ENCODE measurements at places on chromosomes 12 and 14. TPM values are rescaled to one million over a fixed set of nuclear protein-coding genes. Genes with fewer than 3 reads are reported as not detected.

DNA sequence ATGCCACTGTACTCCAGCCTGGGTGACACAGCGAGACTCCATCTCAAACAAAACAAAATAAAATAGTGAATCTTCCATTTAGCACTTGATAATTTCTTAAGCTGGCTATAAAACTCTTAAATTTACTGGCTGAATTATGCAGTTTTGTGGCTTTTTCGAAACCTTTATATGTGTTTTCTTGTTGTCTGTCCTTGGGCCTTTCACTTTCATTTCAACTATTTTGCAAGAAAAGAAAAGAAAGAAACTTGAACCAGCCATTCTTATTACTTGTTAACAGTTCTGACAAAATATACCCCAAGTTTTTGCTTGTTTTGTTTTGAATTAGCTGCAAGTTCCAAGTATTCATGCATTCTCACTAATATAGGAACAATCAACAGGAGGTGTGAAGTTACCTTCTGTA lies 42.8 kb downstream of the PRICKLE1 start:
- DNase-seq = no peak
- H3K4me3 ChIP-seq = no peak overlapping the region
- H3K27ac ChIP-seq = no peak overlapping the region
- H3K36me3 ChIP-seq = no peaks in the 10 kb centered on the region

Gene COCH
- 72.1 TPM for polyA plus RNA-seq

GRCh38 chr12:42757624-42758119 lies 168.1 kb upstream of the PRICKLE1 start:
- H3K36me3 ChIP-seq = no peaks in the 10 kb centered on the region
- no peaks in the 10 kb centered on the region for H3K4me1 ChIP-seq
- no peak overlapping the region for H3K4me3 ChIP-seq
- H3K27me3 ChIP-seq = no peaks in the 10 kb centered on the region
- DNase-seq = no peak
- no peak overlapping the region for H3K27ac ChIP-seq

Gene TMEM120B
- polyA plus RNA-seq = 12.2 TPM

DNA sequence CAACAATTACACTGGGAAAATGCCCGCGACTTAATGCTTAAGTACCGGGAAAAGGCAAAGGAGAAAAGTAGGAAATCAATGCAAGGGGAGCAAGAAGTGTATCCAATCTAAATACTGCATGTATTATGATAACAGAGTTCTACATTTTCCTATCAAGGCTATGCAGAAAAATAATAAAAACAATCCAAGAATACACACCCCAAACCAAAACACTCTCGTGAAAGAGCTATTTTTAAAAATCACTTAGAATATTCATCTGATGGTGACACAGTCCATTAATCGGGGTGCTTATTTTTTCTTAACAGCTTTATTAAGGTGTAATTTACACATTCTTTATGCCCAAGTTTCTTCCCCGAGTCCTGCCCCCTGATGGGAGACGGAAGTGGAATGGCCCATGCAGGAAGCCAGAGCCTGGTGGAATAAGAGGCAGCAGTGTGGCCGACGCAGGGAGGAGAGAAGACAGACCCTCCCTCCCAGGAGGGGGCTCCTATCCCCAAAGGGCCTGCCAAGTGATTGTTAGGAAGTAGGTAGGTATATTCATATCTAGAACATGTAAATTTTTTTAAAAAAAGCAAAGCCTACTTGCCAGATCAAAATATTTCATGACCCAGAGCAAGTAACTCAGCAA lies 174.3 kb downstream of the FOXN3 start:
- DNase-seq = no peak
- no peak overlapping the region for H3K4me3 ChIP-seq
- H3K36me3 ChIP-seq = no peaks in the 10 kb centered on the region
- H3K27ac ChIP-seq = no peak overlapping the region
- H3K27me3 ChIP-seq = no peaks in the 10 kb centered on the region
- H3K4me1 ChIP-seq = no peaks in the 10 kb centered on the region

DNA sequence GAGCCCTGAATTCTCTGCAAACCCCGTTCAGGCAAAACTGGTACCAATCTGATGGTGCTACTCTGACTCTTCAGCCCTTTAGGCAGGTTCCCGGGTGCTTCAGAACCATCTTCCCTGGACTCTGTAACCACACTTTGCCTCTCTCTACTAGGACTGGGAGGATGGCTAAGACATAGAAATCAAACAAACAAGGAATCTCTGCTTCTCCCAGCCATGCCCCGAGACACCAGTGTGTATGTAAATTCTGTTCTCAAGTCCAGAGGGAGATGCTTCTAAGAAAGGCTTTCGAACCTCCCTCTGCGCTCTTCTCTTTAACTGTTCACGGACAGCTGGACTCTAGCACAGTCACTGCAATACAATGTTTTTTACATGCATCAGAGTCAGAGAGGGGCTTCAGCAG lies 1.9 kb upstream of the KCNK10 start:
- DNase-seq = no peak
- H3K4me1 ChIP-seq = no peaks in the 10 kb centered on the region

DNA sequence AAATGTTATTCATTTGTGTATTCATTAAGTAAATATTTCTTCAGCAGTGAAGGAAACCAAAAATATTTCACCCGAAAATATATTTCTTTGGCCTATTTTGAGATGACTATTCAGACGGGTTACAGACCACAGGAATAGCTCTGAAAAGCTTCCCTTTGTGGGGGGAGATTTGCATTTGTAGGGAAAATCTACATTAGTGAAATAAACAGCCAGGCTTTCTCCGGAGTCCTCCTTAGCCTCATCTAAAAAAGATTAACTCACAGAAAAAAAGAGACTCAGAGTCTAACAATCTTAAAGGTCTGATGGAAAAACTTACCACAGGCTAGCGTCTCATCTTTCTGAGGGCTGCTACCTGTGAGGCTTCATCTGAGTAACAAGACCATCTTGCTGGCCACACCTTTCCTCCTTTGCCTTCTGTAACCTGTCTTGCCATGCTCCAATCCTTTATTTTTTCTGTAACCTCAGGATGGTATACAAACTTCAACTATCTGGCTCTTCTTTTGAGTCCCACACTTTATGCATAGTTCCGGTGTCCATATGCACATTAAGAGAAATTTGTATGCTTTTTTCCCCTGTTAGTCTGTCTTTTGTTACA lies 100.7 kb downstream of the CNTN1 start:
- no peak for DNase-seq
- no peaks in the 10 kb centered on the region for H3K27me3 ChIP-seq
- no peaks in the 10 kb centered on the region for H3K4me1 ChIP-seq

GRCh38 chr14:50312734-50313054 lies 570 bp downstream of the DMAC2L start:
- no peaks in the 10 kb centered on the region for H3K27me3 ChIP-seq
- peak overlapping the region; percentile 92 for H3K27ac ChIP-seq
- H3K36me3 ChIP-seq = peaks cover 3% of the 10 kb centered on the region
- DNase-seq = no peak
- H3K4me1 ChIP-seq = peaks cover 10% of the 10 kb centered on the region

Data from K562 (cell line).